ENCODE measurements at places on chromosomes 16 and 17.
A peak's percentile ranks its signal among the peaks of the same experiment; 100 is the strongest.

DNA sequence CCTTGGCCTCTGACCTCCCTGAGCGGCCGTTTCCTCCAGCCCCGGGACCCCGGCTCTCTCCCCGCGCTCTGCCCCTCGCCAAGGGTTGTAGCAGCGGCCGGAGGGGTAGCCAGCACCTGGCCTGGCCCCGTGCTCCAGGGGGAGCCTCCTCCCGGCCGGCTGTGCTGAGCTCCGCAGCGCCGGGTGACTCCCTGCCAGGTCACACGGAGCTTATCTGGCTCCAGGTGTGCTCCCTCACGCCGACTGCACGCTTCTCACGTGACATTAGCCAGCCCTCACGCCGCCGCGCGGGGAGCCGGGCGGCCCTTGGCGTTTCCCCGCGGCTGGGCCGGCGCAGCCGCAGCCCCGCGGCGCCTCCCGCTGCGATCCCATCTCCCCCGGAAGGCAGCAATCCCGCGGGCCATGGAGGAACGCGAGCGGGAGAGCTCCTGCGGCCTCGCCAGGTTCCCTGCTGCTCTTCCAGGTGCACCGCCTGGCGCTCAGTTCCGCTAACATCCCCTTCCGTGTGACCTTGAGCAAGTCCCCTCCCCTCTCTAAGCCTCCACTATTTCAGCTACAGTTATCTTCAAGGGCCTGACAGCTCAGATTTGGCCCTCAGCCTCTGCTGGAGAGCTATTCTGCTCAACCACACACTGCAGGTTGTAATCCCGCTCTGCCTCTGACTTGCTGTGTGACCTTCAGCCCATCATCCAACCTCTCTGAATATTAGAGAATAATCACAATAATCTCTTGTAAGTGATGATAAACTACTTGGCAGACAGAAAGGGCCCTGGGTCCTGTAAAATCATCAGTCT, 3.4 kb downstream of the MYO18A start:
- peak; percentile 31 for DNase-seq

DNA sequence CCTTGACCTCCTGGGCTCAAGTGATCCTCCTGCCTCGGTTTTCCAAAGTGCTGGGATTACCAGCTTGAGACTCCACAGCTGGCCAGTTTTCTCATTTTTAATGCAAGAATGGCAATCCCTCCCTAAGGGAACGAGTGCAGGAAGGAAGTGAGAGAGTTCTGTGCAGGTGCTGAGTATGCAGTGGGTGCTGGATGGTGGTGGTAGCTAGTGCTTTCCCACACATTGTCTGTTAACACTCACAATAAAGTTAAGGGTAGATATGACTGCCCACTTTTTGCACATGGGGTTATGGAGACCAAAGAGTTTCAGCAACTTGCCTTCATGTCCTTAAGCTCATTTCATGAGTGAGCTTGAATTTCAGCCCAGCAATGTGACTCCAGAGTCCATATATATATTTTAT, 18.5 kb downstream of the RGS9 start:
- no peak for DNase-seq

GRCh38 chr17:71902894-71903506, 217.8 kb upstream of the SOX9 start:
- no peak for DNase-seq

- DNase-seq = no peak
These were observed 477.4 kb upstream of the CCL2 start for GRCh38 chr17:33777674-33778073.

GRCh38 chr16:51756447-51757123, 605.5 kb upstream of the SALL1 start:
- no peak for DNase-seq

Measured in stimulated activated CD8-positive, alpha-beta memory T cell treated with anti-CD3 and anti-CD28 coated beads, Interleukin-2, amount 100 ng/mL, for 1 hour (primary cell).